ENCODE measurements at places on chromosomes 11 and 22.

DNA sequence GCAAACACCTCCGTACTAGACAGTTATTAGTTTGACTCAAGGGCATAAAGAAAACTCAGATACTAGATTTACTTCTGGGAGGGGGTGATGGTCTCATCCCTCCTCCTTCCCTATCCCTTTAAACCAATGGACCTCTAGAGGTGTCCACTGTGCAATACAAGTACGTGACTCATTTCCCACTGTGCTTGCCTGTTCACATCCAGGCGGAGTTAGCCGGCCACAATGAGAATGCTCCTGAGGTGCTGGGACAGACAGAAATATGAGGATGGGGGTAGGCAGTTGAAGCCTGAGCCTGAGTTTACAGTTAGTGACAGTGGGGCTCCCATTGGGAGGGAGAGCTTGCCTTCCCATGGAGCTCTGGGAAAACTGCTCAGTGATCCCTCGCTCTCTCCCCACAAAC lies 8.4 kb upstream of the PMM1 start:
- no peak for DNase-seq

DNA sequence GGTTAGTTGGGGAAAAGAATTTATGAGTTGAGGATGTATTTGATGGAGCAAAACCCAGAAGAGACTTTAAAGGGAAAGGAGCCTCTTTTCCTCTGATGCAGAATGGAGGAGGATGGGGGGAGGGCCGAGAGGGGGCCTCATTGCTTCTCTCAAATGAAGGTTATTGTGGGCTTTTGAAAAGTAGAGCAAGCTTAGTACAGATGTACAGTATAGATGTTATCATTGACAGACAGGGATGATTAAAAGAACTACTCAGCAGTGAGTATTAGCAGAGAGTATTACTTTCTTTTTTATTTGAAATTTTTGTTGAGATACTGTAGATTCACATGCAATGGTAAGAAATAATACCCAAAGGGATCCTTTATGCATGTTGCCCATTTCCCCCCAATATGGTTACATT lies 98.1 kb downstream of the TEAD1 start:
- DNase-seq, result no peak

DNA sequence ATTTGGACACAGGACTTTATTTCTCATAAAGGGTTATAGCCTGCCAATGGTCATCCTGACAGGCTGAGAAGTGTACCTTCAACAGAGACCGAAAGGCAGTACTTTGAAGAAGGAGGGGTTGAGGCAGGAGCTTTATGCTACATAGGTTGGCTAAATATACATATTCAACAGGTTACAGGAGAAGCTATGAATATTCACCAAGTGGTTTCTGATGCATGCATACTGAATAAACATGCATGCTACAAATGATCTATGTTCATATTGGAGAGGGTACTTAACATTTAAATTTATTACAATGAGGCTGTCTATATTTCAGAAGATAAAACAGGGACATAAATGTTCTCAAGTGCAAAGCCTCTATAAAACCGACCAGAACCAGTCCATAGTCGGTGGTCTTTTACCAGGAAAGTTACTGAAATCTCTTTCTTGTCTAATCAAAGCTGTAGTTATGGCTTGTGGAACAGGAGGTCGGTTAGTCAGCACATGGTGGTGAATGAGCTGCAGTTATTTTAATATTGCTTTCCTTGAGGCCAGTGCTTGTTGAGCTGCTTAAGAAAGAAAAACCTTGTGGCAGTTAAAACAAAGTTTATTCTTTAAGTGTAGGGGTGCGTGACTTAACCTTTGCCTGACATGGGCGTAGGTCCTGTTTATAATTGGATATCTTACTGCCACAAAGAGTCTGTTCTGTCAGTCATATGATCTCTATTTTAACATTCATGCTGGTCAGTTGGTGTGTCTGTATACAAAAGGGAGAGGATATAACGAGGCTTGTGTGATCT lies 19.5 kb downstream of the CNTF start:
- no peak for DNase-seq

- no peak for DNase-seq
These were observed 38.3 kb upstream of the CCDC34 start for GRCh38 chr11:27401280-27401832.

DNA sequence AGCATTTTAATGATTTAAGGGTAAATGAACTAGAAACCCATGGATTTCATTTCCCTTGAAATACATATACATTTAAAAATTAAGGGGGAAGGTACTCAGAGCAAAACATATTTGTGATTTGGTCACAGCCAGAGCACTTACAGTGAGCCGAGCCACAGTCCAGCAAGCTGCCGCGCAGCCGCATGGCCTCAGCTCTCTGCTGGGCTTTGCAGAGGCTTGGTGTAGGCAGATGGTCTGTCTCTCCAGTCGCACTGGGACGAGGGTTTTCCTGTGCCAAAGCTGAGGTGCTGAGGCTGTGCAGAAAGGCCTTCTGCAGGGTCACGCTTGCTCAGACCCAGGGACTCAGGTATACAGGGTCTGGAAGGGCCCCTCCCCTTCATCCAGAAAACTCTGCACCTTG lies 367.3 kb downstream of the OPCML start:
- no peak for DNase-seq

DNA sequence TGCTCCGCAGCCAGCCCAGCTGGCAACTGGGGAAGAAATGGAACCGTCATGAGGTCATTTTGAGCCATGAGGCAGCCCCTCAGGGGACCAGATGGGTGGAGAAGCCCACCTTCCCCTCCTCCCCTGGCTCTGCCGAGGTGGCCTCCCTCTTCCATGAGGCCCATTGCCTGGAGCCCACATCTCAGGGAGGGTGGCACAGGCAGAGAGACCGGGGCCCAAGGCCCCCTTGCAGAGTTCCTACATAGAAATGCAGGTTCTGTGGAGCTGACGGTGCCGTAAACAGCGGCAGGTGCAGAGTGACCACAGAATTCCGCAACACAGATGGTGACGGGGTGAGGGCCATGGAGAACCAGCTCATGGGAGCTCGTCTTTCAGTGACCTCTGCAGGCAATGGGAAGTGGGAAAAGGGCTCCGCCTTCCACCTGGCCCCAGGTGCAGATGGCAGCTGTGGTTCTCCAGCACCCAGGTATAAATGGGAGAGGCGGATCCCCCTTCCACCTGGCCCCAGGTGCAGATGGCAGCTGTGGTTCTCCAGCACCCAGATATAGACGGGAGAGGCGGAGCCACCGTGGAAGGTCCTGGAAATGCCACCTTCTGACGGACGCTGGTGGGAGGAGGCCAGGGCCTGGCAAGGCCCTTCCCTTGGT lies 765.4 kb downstream of the BRD1 start:
- no peak for DNase-seq

- no peak for DNase-seq
These were observed 214.1 kb downstream of the FAM76B start for GRCh38 chr11:95575517-95575916.

GRCh38 chr22:38042488-38042790 lies 14.8 kb upstream of the PICK1 start:
- DNase-seq, result no peak

- peak; percentile 71 for DNase-seq
These were observed 444 bp downstream of the CAVIN3 start for GRCh38 chr11:6319704-6320410.

DNA sequence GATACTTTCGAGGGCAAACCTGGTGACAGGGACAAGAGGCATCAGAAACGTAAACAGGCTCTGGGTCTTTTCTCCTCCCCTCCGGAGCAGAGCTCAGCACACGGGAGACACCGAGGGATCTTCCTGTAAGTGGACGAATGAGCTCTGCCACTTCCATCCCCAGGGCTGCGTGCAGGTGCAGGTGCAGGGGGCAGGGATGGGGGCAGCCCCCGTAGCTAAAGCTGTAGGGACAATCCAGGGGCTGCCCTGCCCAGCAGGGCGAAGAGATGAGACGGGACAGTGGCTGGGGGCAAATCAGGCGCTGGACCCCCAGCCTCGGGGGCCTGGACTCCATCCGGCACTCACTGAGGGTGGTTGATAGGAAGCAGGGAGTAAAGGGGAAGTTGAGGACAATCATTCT lies 505.4 kb downstream of the BRD1 start:
- DNase-seq, result no peak

DNA sequence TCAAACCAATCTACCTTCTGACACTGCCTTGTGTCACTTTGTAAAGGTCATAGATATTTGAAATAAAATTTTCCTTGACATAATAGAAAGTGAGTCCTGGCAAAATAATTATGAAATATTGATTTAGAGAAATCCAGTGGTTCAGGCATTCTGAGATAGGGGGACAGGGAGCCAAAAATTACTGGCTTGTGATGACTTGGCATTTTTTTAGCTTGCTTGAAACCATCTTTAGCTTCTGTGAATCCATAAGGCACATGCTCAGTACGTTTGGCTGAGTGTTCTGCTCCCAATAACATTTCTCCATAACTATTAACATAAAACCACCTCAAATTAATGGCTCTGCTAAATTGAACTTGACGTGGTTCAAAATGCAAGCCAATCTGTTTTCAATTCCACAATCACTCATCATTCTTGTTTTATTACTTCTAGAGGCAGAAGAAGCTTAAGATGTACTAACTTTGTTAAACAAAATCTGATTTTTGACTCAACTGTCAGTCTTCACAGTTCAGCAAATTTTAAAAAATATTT lies 209.0 kb downstream of the LRRC4C start:
- no peak for DNase-seq

GRCh38 chr11:119975561-119976152 lies 162.3 kb downstream of the TRIM29 start:
- peak; percentile 26 for DNase-seq

DNA sequence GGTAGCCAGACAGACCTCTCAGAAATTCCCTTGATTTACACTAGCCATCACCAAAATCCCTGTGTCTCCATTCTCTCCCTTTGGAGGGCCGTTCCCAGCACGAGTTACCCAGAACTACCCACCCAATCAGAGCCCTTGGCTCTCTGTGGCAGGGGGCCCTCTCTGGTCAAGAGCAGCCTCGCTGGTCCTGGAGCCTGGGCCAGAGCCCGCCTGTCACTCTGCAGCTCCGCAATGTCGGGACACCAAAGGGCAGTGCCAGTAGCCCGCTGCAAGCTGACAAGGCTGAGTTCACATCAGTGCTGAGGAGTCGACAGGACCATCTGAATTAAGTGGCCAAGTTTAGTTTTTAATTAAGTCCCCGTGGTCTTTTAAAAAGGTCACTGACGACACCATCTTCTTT lies 241.6 kb downstream of the ST3GAL4 start:
- DNase-seq, result no peak

- peak; percentile 21 for DNase-seq
These were observed 20.3 kb upstream of the TENM4 start for GRCh38 chr11:79461144-79461543.

GRCh38 chr11:73237471-73238290 lies 19.6 kb downstream of the P2RY2 start:
- no peak for DNase-seq

DNA sequence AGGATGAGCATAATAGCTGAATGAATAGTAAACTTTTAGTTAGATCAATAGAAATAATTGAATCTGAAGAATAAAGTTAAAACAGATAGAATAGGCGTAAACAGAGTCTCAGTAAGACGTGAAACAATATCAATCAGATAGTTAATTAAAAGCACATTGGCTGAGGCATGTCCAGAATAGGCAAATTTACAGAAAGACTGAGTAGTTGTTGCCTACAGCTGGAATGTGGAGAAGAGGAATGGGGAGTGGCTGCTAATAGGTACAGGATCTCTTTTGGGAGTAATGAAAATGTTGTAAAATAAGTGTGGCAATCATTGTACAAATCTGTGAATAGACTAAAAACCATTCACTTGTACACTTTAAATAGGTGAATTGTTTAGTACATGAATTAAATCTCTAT lies 36.3 kb upstream of the ME3 start:
- no peak for DNase-seq

DNA sequence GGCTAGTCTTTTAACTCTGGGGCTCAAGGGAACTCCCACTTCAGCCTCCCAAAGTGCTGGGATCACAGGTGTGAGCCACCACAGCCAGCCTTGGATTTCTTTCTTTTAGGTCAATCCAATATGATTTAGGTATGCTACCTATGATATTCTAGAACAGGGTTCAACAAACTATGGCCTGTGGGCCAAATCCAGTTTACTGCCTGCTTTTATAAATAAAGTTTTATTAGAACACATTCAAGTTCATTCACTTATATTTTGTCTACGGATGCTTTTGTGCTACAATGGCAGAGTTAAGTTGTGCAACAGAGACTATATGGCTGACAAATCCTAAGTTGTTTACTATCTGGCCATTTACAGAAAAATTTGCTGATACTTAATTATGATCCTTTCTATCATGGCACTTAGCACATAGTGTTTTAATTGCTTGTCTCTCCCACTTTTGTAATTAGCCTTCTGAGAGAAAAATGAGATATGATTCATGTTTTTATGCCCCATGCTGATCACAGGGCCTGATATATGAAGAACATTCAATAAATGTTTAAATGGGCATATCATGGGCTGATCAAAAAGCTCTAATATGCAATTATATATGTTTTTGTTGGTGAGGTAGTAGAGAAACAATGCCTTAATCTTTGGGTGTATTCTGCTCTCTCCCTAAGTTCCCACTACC lies 109.6 kb downstream of the STIM1 start:
- no peak for DNase-seq
